Transverse colon (tissue), 4 donors: ENCODE measurements at places on chromosomes 5 and 9. TPM values are rescaled to one million over a fixed set of nuclear protein-coding genes. Genes with fewer than 3 reads are reported as not detected.

FOXD4L3 gene
- total RNA-seq, result not detected

SH3GL2 gene
- 0.41 TPM for total RNA-seq

PLEKHG4B gene
- 0.40 TPM for total RNA-seq

SPINK5 gene
- 3.0 TPM for total RNA-seq

CD72 gene
- 13.5 TPM for total RNA-seq

PALM2AKAP2 gene
- 0.64 TPM for total RNA-seq

TNC gene
- 82.7 TPM for total RNA-seq

KLHL3 gene
- total RNA-seq, result 1.8 TPM

CDKN2AIPNL gene
- total RNA-seq, result 18.7 TPM

NKD2 gene
- total RNA-seq, result not detected

ABL1 gene
- 66.9 TPM for total RNA-seq

NPM1 gene
- total RNA-seq, result 279 TPM

SEMA4D gene
- 10.3 TPM for total RNA-seq

ZNF618 gene
- 2.5 TPM for total RNA-seq

C1QTNF3 gene
- 7.8 TPM for total RNA-seq

PCDHA12 gene
- 0.64 TPM for total RNA-seq

WNK2 gene
- total RNA-seq, result 618 TPM

SMIM33 gene
- total RNA-seq, result not detected

PCDHGA10 gene
- total RNA-seq, result 6.3 TPM

HDAC3 gene
- 45.1 TPM for total RNA-seq

PHF24 gene
- not detected for total RNA-seq

PCDHGA11 gene
- total RNA-seq, result 5.8 TPM

NUTM2G gene
- total RNA-seq, result not detected

F12 gene
- 2.6 TPM for total RNA-seq

NTRK2 gene
- 6.4 TPM for total RNA-seq

ARID3C gene
- total RNA-seq, result not detected

OXCT1 gene
- total RNA-seq, result 7.8 TPM

SH3TC2 gene
- total RNA-seq, result 1.6 TPM
